ENCODE measurements at places on chromosomes 13 and 19. TPM values are rescaled to one million over a fixed set of nuclear protein-coding genes. Genes with fewer than 3 reads are reported as not detected.

Gene HSPB6
- 0.27 TPM for total RNA-seq

Gene KLK14
- total RNA-seq: 0.41 TPM

Gene ARHGEF1
- total RNA-seq: 103 TPM

Gene ZNF714
- 2.1 TPM for total RNA-seq

Gene GPR42
- not detected for total RNA-seq

Gene KLF1
- 0.05 TPM for total RNA-seq

Gene ERICH4
- total RNA-seq: not detected

Gene ANGPTL4
- total RNA-seq: 151 TPM

Gene IZUMO2
- not detected for total RNA-seq

Gene KASH5
- not detected for total RNA-seq

Gene NALCN
- 4.8 TPM for total RNA-seq

Gene ZIM2
- total RNA-seq: not detected

Gene GRIK5
- total RNA-seq: 0.72 TPM

Gene PCDH20
- not detected for total RNA-seq

Gene COL4A2
- total RNA-seq: 137 TPM

Gene LIG4
- 4.1 TPM for total RNA-seq

Gene SLC25A41
- 0.17 TPM for total RNA-seq

Data from A549 treated with CORT108297 at 1 μM for 4 hours (cell line).